ENCODE measurements at places on chromosomes 6 and 20.

DNA sequence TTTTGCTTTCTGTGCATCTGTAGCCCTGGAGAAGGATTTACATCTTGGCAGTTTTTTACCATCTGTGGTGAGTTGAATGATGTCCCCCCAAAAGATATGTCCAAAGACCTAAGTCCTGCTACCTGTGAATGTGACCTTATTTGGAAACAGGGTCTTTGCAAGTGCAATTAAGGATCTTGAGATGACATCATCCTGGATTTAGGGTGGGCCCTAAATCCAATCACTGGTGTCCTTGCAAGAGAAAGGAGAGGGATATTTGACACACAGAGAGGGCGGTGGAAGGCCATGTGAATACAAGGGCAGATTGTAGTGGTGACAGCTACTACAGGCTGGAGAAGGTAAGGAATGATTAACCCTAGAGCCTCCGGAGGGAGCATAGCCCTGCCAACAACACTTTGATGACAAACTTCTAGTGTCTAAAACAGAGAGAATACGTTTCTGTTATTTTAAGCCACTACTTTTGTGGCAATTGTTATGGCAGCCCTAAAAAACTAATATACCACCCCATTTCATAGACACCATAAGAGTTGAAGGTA, 35.1 kb downstream of the MKKS start:
- DNase-seq: no peak

- no peak for DNase-seq
These were observed 131.3 kb upstream of the MTHFD1L start for GRCh38 chr6:150734235-150734634.

DNA sequence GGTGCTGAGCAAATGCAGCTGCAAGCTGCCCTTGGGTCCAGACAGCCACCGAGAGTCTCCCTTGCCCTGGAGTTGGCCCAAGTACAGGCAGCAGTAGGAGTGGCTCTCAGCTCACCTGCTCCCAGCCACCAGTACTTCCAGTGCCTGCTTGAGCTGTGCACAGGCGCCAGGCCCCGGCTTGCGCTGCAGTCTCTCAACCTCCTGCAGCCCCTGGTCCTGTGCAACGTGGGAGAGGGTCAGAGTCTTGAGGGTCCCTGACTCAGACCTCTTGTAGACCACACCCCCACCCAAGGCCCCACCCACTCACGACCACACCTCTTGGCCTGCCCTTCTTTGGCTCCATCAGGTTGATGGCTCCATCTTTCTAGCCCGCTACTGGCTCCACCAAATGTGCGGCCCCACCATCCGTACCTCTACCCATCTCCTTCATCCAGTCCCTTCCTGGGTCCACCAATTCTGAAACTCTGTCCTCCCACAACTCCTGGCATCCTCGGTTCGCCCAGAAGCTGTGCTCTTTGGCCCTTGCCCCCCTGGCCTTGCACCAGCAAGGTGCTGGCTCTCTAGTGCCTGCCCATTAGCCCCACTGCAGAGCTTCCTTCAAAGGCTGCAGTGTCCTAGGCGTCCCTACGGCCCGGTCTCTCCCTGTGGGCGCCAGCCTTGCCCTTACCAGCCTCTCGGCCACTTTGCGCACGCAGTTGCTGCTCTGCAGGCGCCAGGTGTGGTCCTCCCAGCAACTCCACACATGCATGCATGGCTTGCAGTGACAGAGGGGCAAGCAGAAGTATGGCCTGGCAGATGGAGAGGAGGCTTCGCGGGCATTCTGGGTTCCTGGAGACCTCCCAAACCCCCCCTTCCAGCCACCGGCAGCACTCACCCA, 16.5 kb upstream of the SPAG4 start:
- DNase-seq: no peak

DNA sequence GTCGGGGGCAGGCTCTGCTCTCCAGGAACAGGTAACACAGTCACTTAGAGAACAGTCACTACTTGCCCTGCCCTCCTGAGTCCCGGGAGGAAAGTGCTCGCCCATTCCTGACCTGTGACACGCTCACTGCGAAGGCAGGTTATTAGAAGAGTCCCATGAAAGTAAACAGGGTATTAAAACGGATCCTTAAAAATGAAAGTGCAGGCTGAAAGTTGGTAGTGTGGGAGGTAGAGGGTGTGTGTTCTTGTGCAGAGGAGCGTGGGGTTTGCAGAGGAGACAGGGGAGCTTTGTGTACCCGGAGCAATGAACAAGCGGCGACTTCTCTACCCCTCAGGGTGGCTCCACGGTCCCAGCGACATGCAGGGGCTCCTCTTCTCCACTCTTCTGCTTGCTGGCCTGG, at the start of gene CCN6:
TSS of gene CCN6 (plus strand) at position 104 of the 400 bp plus-strand sequence. CDS start at position 358, 254 bp downstream.
- no peak for DNase-seq

GRCh38 chr6:69865126-69865525, 1.2 kb upstream of the COL19A1 start:
- no peak for DNase-seq

GRCh38 chr6:110488606-110489190, 12.3 kb upstream of the SLC22A16 start:
- no peak for DNase-seq

- no peak for DNase-seq
These were observed 23.0 kb upstream of the EXOC2 start for GRCh38 chr6:715709-716491.

DNA sequence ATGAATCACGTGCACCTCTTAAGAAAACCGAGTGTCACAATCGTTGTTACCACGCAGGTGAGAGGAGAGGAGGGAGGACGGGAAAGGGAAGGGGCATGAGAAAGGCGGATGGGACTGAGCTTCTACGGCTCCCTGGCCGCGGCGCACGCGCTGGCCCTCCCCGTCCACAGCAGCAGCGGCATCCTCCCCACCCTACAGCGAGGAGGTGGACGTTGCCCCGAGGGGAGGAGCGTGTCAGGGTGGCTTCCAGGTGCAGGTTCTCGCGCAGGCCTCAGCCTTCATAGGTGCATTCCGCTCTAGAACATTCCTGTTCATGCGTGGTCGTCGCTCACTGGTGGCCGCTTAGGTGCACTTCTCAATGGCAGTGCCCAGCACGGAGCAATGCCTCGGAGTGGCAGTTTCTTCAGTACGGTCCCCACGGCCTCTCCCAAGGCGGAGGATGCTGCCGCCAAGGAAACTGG, 29.7 kb upstream of the AFDN start:
- no peak for DNase-seq

GRCh38 chr6:111361648-111362047, 121.4 kb downstream of the REV3L start:
- DNase-seq: no peak

- no peak for DNase-seq
These were observed 64.2 kb downstream of the DLL1 start for GRCh38 chr6:170226647-170227046.

GRCh38 chr20:40942775-40943174, 85.8 kb upstream of the TOP1 start:
- no peak for DNase-seq

- peak; percentile 7 for DNase-seq
These were observed 34.8 kb downstream of the WRNIP1 start for GRCh38 chr6:2799936-2800527.

- DNase-seq: no peak
These were observed 4.0 kb upstream of the ZMYND8 start for GRCh38 chr20:47360297-47361056.

GRCh38 chr20:33881989-33882388, 70.8 kb downstream of the CHMP4B start:
- DNase-seq: no peak

- DNase-seq: no peak
These were observed 7.8 kb upstream of the PNISR start for GRCh38 chr6:99432877-99433276.

DNA sequence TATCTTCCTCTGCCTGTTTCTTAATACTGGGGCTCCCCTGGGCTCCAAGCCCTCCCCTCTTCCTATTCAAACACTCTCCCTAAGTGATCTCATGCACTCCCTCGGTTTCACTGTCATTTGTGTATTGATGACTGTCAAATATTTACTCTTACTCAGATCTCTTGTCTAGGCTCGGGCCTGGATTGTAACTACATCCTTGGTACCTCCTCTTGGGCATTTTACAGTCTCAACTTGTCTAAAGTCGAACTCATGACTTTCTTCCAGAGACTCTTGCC, 189.4 kb upstream of the PRDM1 start:
- DNase-seq: no peak

DNA sequence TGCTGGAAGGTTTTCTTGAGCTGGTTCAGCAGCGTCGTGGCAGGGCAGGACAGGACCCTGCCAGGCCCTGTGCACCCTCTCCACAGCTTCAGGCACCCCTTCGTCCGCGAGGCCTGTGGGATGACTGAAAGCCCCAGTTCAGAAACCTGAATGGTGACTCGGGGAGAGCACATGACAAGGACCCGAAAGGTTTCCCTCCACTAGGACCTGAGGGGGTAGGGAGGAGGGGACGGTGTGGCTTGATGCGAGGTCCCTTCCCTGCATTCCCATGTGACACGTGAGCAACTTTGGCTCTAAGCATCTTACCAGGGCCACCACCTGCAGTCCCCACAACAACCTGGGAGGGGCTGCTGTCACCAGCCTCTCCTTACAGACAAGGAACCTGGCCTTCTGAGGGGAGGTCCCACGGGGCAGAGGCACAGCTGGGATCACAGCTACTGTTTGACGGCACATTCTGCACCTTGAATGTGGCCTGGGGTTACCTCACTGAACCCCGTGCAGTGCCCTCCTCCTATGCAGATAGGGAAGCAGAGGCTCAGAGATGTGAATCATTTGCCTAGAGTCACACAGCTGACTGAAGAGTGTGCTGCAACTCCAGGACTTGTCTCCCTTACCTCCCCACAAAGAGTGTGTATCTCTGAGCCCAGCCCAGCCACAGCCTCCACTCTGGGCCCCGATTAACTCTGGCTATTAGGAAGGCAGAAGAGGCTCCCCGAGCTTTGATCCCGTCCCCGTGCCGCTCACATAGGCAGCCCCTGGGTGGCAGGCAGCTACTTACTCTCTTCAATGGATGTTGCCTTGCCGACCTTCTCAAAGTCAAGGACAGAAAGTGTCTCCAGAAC, 84.6 kb downstream of the PTPN1 start:
- DNase-seq: no peak

GRCh38 chr6:163661272-163661671, 246.8 kb downstream of the QKI start:
- DNase-seq: no peak

DNA sequence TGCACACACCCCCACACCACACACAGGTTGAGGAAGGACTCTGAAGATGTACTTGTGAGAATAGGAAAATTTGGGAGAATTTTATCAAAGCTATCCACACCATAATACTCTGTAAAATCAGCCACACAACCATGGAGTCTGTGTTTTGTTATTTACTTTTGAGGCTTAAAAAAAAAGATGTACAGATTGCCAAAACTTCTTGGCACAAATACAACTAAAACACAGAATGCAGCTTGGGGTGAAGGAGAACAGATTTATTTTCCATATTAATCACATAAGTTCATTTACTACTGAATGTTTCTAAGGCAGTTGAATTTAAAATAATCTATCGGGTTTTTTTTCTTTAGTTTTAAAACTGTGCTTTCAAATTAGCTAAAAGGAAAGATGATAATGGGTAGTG, 32.8 kb upstream of the KCNQ5 start:
- no peak for DNase-seq

DNA sequence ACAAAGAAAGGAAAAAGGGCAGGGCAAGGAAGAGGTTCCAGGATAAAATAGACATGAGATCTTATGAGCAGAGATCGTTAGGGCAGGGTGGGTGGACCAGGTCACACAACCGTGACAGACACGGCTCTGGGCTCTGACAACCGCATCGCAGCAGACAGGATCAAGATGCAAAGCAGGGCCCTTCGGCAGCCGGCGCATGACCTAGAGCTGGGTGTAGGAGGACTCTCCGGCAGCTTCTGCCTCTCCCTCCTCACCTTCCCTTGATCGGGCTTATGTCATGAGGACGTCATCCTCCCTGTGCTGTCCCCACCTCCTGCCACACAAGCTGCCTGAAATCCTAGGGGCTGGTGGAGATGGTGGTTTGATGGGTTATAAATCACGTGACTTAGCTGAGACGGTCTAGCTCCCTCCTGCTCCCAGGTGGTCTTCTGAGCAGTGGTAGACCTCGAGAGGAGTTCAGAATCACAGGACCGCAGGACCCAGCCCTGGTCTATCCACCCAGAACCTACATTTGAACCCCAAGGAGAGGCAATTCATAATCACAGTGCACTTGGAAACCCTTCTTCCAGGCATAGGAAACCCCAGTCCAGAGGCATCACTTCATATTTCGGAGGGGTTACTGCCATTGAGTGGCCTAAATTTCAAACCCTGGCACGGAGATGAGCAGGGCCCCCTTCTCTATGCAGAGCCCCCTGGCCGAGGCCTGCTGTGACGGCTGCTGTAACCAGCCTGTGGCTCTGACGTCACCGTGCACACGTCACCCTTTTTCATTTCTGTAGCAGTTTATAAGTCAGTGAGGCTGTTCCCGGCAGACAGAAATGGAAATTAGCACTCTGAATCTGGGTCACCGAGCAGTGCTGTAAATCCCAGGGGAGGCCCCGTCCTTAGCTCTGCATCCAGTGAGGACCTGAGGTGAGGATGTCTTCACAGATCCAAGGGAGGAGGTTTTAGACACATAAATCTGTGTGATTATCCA, 8.7 kb upstream of the CCR6 start:
- DNase-seq: peak; percentile 53

DNA sequence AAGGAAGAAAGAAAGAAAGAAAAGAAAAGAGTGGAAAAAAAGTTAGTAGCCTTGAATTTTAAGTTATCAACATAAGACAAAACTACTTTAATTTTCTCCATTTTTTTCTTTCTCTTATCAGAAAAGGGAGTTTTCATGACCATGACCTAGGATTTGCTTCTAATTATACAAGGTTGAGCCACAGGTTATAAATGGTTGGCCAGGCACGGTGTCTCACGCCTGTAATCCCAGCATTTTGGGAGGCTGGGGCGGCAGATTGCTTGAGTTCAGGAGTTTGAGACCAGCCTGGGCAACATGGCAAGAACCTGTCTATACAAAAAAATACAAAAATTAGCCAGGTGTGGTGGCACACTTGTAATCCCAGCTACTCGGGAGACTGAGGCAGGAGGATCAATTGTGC, 7.8 kb upstream of the MTRES1 start:
- DNase-seq: no peak

DNA sequence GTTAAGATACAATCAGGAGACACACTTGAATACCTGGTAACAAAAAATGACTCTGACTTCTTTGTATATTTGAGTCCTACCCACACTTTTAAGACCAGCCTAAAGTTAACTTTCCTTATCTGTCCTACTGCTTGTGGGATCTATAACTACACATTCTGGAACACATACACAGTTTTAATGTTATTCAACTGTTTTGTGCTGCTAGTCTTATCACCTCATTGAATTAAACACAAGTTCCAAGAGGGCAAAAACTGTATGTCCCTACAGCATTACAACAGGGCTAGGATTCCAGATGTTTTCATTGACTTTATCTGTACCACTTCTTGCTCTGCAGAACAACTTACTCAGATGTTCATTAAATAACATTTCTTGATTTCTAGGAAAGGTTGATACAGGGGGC, 2.8 kb downstream of the HMGN3 start:
- DNase-seq: no peak

DNA sequence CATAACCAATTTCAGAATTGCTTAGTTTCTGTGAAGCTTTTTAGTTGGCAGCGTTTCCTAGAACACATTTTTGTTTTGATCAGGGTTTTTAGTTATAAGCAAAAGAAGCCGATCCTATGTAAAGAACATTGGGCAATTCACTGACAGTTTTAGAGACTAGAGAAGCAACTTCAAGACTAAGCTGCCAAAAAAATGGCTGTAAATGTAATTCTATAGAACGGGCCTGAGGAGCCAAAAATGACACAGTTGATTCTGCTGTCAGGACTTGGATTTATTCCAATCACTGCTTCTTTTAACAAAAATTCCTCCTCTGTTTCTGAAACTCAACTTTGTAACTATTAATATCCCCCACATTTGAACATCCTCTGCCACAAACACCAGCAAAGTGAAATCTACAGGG, 236.0 kb upstream of the EYS start:
- DNase-seq: no peak

- no peak for DNase-seq
These were observed 102.2 kb upstream of the EXOC2 start for GRCh38 chr6:795046-795685.

All from CD4-positive, alpha-beta T cell treated with Interleukin-2 at 100 ng/mL for 4 hours (primary cell).